ENCODE measurements at places on chromosomes 4 and X.

- DNase-seq: no peak
These were observed 24.4 kb upstream of the ZNF718 start for GRCh38 chr4:99863-100262.

GRCh38 chr4:11281720-11282119 is 147.0 kb downstream of the HS3ST1 start:
- DNase-seq: no peak

DNA sequence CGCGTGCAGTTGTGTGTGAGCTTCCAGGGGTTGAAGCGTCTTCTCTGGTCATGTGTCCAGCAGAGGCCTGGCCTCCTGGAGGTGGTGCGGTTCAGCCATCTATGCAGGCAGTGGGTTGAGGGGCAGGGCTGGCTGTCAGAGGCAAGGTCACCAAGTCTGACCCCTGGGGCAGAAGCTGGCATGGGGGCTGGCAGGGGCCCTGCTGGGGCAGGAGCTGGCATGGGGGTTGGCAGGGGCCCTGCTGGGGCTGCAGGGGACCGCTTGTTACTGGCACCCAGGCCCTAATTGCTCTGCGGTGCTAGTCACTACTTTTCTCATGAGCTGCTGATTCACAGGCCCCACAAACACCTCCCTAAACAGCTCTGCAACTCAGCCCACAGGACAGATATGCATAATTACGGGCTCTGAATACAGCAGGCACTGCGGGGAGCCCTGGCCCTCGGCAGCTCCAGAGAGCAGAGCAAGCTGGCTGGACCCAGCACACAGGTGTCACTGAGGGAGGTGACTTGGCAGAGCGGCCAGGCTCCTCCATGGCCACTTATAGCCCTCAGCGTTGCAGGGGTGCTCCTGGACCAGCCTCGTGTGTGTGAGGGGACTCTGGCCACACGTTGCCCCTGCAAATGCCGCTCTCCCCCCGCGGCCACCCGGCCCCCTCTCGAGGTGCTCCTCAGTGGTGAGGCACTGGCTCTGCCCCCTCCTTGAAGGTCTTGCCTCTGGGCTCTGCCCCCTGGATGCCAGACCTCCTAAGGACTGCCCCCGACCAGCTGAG is 32.7 kb downstream of the CPLX1 start:
- DNase-seq: no peak

- DNase-seq: no peak
These were observed 3.6 kb downstream of the IRF2 start for GRCh38 chr4:184470785-184471110.

GRCh38 chr4:124868495-124868894 is 156.0 kb upstream of the ANKRD50 start:
- DNase-seq: no peak
